ENCODE measurements at places on chromosomes 1 and 21.

DNA sequence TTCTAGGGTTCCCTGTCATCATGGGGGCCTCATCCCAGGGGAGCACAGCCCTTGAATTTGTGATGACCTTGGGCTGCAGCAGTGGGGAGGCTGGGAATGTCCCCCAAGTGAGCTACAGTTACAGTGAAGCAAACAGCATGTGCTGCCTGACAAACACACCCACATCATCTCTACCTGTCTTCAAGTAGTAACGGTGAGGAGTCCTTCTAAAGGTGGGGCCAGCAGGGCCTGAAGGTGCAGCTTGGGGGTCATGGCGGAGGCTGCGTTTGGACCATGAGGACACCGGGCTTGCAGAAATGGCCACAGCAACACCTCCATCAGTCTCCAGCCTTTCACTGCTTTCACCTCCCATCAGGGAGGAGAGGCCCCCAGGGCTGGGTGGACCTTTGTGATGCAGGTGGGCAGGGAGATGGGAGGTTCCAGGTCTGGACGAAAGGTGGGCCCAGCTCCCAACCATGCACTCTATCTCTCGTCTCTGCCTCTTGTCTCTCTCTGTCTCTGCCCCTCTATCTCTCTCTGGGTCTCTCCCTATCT lies 55.7 kb downstream of the WNT9A start:
- DNase-seq, result no peak

DNA sequence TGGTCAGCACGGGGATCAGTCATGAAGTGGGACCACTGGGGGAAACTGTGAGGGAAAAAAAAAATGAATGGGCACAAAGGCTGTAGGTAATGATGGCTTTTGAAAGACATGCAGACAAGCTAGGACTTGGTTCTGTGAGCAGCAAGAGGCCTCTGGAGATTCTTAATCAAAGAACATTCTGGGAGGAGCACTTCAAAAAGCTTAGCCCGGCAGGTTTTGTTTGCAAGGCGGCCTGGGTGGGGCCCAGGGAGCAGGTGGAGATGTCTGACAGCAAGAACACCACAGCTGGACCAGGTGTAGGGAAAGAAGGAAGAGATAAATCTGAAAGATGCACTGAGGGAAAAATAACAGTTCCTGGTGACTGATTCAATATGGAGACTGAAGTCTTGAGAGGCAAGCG lies 6.0 kb downstream of the TEX35 start:
- no peak for DNase-seq

DNA sequence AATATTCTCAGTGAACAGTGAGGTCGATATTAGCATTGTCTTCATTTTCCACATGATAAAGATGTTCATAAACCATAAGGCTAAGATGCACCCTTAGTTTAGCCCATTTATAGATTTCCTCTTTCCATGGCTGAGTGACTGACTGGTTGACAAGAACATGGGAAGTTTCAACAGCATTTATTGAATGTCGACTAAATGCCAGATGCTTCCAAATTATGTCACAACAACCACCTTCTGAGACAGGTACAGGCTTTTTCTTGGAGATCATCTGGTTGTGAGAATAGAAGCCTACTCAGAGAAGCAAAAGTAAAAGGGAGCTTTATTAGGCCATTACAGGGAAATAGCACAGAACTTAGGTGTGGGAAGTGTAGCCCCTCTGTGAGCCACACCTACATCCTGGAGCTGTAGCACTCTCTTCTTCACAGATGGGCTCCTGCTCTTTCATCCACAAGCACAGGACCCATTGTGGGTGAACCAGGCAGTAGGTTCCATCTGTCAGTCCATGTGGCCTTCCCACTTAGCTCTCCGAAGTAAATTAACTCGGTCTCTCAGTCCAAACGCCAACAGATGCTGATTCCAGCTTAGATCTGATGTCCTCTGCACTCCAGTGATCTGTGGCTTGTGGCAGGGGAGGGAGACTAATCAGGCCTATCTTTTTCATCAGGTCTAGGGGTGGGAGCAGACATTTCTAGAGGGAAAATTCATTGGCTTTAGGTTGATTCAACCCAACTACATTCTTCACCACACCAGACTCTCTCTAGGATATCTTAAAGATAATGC lies 14.3 kb downstream of the ATP2B4 start:
- no peak for DNase-seq

DNA sequence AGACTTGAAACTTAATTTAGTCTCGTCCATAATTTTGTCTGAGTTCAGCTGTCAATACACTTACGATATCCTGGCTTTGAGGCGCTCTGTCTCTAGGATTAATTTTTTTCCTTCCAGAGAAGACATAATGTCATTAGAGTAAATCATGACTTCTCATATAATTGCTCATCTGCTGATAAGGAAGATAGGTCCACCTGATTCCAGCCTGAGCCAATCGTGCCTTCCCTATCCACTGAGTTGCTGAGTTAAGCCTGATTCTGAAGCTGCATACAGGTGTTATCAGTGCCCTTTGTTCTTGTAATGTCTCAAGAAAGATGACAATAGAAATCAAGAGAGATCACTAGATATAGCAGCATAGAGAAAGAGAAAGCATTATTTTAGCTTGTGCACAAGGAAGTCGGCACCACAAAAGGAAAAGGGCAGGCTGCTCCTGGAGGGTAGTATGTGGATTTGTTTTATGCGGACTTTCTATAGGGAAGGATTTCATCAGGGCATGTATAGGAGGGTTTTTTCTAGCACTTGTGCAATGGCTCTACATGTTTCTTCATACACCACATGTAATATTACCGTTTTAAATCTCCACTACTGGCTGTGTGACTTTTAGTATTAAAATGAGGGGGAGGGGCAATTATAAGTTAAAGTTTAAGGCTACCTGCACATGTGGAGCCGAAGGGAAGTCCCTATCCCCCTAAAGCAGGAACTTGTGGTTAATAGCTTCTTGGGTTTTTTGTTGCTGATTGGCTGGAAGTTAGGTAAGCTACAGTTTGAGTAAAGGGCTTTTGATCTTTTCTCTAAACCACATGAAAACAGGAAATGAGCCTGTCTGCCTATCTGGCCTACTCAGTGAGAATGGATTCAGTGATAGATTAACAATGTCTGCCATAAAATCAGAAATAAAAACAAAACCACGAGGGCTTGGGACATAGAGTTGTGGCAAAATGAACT lies 133.4 kb downstream of the PLPPR5 start:
- no peak for DNase-seq

GRCh38 chr1:85983316-85983715 lies 173.3 kb downstream of the COL24A1 start:
- no peak for DNase-seq
